ENCODE measurements at places on chromosomes 12 and 14.

DNA sequence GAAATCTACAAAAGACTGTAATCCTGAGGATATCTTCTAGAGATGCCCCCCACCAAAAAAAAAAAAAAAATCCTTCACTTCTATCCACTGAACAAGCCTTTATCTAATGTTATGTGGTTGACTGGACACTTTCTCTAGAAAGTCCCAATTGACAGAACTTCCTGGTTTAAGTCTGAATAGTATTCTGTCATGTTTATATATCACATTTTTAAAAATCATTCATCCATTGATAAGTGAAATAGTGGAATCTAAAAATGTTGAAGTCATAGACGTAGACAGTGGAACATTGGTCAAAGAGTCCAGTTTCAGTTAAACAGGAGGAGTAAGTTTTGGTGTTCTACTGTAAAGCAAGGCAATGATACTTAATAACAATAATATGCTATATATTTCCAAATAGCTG, 297.0 kb downstream of the SSPN start:
- DNase-seq, result no peak

GRCh38 chr12:3091382-3092241, 14.4 kb downstream of the TSPAN9 start:
- DNase-seq, result no peak

- no peak for DNase-seq
These were observed 1.5 kb upstream of the TSPAN8 start for GRCh38 chr12:71159264-71159663.

- no peak for DNase-seq
These were observed 140.2 kb downstream of the BCL11B start for GRCh38 chr14:99131632-99132271.

DNA sequence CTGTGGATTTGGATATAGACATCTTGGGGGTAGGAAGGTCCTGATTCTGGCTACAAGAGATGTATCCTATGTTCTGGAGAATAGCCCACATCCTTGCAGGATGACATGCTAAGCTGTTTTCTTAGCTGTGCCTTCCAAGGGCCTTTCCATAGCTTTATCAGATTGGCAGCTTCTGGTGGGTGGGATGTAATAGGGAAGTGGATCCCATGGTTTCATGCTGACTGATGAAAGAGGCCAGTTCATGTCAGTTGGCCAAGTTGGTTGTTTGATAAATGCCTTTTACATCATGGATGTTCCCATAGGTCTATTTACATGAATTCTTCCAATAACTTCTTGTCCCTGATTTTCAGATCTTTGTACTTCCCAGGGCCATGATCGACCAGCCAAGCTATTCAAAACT, 169.1 kb upstream of the RMST start:
- no peak for DNase-seq

- no peak for DNase-seq
These were observed 246.7 kb upstream of the FKBP4 start for GRCh38 chr12:2548081-2548480.

- no peak for DNase-seq
These were observed 5.9 kb upstream of the PKP2 start for GRCh38 chr12:32902287-32902997.

GRCh38 chr14:71721791-71722190, 210.4 kb upstream of the RGS6 start:
- DNase-seq, result no peak

GRCh38 chr14:101249676-101250036, 311.6 kb upstream of the DIO3 start:
- no peak for DNase-seq

DNA sequence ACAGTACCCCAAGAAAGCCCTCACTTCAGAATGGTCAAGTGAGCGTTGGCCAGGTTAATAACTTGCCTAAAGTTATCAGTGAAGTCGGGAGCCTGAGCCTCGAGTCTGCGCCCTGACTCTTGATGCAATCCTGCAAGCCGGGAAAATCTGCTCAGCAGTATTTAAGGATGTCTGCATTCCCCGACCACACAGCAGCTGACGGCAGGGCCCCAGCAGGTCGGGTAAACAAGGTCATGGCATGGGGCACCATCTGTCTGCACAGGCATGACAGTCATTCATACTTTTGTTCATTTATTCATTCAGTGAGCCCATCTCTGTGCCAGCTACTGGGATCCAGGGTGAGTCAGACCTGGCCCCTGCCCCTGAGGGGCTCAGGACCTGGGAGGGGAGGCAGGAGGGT, 11.1 kb downstream of the ABCB9 start:
- DNase-seq, result no peak

- DNase-seq, result peak; percentile 45
These were observed 330.4 kb downstream of the TMEM121 start for GRCh38 chr14:105856676-105857219.

DNA sequence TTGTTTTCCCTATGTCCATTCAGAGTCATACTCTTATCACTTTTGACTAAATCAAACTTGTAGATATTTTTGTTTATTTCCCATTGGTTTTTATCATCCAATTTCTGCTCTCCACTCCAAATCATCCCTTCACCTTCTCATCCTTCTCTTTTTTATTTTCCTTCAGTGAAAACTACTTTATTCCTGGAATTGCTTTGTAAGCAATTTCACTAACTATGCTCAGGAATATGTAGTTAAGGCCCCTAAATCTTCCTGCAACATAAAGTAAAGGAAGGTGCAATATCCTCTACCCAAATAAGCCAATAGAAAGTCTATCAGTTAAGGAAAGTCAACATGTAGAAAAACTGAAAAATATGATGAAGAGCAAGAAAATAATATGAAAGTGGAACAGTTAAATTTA, 308.4 kb downstream of the SEC23A start:
- DNase-seq, result no peak

GRCh38 chr14:33369972-33370371, 431.3 kb downstream of the NPAS3 start:
- no peak for DNase-seq

- DNase-seq, result no peak
These were observed 2.7 kb downstream of the NCKAP5L start for GRCh38 chr12:49825360-49825970.

- DNase-seq, result no peak
These were observed 4.4 kb upstream of the TDRD9 start for GRCh38 chr14:103923863-103924262.

- no peak for DNase-seq
These were observed 39.9 kb downstream of the FZD10 start for GRCh38 chr12:130202201-130202600.

- DNase-seq, result no peak
These were observed 23.9 kb downstream of the SLC7A8 start for GRCh38 chr14:23159532-23159931.

DNA sequence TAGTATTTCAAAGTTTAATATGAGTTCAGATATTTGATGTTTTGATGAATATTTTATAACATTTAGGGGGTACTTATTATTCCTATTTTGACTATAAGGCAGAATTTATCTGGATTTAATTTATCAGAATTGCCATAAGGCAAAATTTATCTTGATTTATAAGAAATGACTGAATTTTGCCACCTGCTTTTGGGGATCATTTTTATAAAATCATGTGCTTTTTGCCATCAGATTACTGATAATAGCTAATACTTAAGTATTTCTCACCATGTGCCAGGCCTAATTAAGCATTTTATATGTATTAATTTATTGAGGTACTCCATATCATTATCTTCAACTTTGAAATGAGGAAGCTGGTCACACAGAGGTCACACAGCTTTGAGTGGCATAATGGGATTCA, 423.7 kb downstream of the PRKD1 start:
- no peak for DNase-seq

DNA sequence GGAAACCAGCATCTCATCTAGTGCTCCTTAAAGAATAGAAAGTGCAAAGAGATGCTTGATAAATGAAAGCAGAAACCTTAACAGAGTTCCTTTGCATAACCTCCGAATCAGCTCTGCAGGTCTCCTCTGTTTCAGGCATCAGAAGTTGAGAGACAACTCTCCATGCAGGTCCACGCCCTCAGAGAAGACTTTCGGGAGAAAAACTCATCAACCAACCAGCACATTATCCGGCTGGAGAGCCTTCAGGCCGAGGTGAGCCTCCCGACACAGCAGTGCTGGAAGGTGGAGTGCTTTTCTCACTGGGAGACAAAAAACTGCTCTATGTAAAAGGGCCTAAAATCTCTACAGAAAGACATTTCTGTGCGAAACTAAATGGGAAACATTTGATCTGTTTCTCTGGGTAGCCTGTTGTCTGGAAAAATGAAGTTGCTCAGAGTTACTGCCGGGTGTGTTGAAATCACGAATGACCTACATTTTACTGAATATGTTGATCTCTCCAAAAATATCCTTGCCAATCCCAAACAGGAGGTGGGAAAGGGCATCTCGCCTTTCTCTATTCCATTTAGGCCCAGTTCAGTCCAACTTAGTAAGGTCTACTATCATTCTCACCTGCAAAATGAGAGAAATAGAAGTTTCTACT, 54.9 kb downstream of the RAB35 start:
- no peak for DNase-seq

GRCh38 chr12:109567296-109567695, 6.0 kb downstream of the MMAB start:
- no peak for DNase-seq

GRCh38 chr12:20410734-20411133, 42.4 kb downstream of the PDE3A start:
- no peak for DNase-seq

- no peak for DNase-seq
These were observed 153.7 kb downstream of the TSPAN9 start for GRCh38 chr12:3230758-3231375.

GRCh38 chr12:54603872-54604271, 15.4 kb upstream of the PPP1R1A start:
- no peak for DNase-seq

DNA sequence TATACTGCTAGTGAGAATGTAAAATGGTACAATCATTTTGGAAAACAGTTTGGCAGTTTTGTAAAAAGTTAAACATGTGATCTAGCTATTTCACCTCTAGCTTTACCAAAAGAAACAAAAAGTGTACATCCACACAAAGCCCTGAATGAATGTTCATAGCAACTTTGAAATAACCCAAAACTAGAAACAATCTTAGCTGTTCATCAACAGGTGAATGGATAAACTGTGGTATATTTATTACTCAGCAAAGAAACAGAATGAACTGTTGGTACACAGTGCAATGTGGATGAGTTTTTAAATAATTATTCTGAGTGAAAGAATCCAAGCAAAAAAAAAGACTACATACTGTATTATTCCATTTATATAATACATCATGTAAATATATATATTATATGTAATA, 36.3 kb downstream of the TPCN1 start:
- no peak for DNase-seq

GRCh38 chr14:46999661-47000060, 348.1 kb upstream of the RPL10L start:
- DNase-seq, result no peak
